ENCODE measurements at places on chromosomes 13 and 19.
A peak's percentile ranks its signal among the peaks of the same experiment; 100 is the strongest.

DNA sequence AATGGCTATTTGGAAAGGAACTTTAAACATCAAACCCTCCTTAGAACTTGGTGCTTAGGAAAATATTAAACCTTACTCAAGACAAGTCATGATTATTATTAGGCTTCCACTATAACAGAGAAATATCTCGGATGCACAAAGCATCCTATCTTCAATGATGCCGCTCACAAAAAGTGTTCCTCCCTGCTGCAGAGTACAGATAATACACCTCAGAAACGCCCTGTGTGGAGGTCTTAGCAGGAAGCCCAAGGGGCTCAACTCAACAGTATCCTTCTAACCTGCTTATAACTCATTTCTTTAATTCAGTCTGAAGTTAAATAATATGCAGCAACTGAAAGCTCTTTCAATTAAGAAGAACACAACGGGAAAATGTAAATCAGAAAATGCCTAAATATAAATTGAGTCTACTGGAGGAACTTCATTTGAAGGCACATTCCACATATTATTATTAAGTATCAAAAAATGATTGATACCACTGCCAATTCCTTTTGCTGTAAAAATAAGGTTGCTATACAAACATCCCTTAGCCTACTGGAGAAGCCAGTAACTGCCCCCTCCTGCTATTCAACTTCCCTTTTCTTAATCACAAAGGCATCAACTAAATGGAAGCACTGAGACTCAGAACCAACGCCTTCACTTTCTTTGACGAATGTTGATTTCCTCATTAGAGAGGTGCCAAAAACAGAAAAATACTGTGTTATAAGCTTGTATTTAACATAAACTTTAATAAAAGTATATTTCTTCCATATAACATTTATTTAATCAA is 12.0 kb downstream of the ELF1 start:
- DNase-seq: no peak

GRCh38 chr19:58319241-58319640 is 7.6 kb upstream of the ZSCAN22 start:
- DNase-seq: no peak

GRCh38 chr13:40069173-40070044 is 413.9 kb downstream of the COG6 start:
- peak; percentile 68 for DNase-seq

DNA sequence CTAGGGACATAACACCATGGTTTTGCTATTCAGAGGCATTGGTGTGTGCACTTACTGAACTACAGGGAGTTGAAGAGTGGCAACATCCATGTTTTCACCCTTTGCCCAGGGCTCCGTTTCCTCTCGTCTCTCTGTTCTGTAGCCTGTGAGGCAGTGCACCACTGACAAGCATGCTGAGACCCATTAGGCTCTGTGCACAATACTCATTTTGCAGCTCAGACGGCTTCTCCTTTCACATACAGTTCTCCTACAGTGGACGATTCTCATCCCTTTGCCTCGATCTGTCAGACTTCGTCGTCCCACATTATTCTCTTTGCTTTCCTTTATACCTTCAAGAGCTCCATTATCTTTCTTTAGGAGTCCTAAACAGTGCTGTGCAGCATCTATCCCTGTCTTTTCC is 403.7 kb downstream of the MYO16 start:
- DNase-seq: no peak

DNA sequence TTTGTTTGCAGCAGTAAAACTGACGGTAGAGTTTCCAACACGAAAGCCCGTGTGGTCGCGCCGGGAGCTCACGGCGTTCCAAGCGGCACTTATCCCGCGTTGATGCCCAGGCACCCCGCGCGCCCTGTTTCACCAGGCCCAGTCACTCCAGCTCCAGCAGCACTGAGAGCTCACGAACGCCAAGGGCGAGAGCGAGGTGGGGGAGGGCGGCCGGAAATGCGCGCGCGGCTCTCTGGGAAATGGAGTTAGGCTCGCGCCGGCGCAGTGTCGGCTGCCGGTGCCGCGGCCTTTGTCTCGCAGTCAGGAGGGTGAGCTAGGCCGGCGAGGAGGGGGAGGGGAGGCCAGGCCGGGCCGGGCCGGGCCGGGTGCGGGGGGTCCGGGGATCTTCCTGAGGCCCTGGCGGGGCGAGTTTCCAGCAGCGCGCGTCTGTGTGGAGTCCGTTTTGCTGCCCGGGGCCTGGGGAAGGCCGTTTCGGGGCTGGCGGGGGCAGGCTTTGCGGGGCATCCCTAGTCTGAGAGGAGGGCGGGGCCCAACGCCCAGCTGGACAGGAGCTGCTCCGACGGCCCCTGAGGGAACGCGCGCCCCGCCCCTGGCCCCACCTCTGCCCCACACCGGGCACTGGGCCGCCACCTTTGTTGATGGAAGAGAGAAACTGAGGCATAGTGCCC is at the start of gene ZNF135:
Gene ZNF135, plus strand, starts transcription at position 280 of the 668 bp plus-strand sequence. CDS start 721 bp downstream, outside the sequence.
- peak; percentile 75 for DNase-seq

GRCh38 chr13:27474751-27475268 is 24.4 kb upstream of the MTIF3 start:
- DNase-seq: no peak

GRCh38 chr19:45187421-45188100 is 9.0 kb downstream of the BLOC1S3 start:
- no peak for DNase-seq

- DNase-seq: no peak
Observed at GRCh38 chr13:99446242-99446641, 55.0 kb upstream of the TM9SF2 start.

GRCh38 chr13:51958217-51958547 is 53.1 kb downstream of the ATP7B start:
- no peak for DNase-seq

Data from stimulated activated naive CD8-positive, alpha-beta T cell treated with anti-CD3 and anti-CD28 coated beads, Interleukin-15, amount 100 ng/mL, for 72 hours (primary cell).